Gastroesophageal sphincter (tissue), 4 donors: ENCODE measurements at places on chromosomes 5 and 9.

- ATAC-seq: no peak
These were observed 179.1 kb downstream of the GOLPH3 start for GRCh38 chr5:31995006-31995405.

DNA sequence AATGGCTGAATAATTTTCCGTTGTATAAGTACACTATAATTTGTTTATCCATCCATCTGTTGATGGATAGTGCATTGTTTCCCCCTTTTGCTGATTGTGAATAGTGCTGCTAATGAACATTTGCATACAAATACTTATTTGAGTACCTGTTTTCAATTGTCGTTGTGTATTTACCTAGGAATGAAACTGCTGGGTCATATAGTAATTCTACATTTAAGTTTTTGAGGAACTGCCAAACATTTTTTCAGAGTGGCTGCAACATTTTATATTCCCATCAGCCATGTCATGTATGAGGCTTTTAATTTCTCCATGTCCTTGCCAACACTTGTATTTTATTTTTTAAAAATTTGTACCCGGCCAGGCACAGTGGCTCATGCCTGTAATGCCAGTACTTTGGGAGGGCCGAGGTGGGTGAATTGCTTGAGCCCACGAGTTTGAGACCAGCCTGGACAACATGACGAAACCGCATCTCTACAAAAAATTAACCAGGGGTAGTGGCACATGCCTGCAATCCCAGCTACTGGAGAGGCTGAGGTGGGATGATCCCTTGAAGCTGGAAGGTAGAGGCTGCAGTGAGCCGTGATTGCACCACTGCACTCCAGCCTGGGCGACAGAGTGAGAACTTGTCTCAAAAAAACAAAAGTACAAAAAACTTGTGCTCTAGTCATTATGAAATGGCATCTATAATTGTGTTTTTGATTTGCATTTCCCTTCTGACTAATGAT, 2.2 kb upstream of the ANXA6 start:
- no peak for ATAC-seq

- ATAC-seq: no peak
These were observed 25.3 kb downstream of the DAP start for GRCh38 chr5:10735569-10736276.

GRCh38 chr5:155471027-155471426, 457.5 kb downstream of the KIF4B start:
- no peak for ATAC-seq

DNA sequence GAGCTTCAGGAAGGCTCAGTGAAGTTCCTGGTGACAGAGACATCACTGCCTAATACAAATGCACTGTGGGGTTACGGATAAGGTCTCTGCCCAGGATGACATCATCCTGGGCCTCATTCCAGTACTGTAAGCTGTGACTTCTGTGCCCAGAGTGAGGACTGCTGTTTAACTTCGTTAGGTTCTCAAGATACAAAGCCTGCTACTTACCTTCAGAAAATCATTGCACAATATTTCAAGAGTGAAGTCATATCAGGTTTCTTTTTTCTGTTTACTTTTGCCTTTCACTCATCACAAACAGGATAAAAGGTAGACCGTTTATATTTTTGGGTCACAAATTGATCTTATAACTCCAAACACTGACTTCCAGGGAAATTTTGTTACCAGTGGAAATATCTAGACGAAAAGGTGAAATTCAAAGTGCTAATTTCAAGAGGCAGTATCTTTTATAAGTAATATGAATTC, 241.2 kb downstream of the PIK3R1 start:
- ATAC-seq: peak; percentile 43

DNA sequence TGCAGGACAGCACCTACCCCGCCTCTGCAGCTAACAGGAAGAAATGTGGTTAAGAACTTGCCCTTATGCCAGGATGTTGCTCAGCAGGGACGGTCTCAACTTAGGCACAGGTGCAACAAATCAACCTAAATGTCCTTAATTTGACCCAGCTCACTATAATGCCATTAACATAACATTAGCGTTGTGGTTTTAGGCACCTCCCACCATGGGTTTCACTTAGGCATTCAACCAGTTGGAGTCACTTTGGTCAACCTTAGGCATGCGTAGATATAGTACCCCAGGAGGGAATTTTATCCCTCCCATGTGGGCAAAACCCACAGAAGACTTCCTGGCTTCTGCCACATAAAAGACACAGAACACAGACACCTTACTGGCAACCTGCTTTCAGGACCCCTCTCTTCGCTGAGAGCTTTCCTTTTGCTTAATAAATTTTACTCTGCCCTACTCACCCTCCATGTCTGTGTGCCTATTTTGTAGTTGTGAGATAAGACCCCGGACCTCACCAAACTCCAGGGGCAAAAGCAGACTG, 8.7 kb upstream of the ERAP1 start:
- ATAC-seq: no peak

DNA sequence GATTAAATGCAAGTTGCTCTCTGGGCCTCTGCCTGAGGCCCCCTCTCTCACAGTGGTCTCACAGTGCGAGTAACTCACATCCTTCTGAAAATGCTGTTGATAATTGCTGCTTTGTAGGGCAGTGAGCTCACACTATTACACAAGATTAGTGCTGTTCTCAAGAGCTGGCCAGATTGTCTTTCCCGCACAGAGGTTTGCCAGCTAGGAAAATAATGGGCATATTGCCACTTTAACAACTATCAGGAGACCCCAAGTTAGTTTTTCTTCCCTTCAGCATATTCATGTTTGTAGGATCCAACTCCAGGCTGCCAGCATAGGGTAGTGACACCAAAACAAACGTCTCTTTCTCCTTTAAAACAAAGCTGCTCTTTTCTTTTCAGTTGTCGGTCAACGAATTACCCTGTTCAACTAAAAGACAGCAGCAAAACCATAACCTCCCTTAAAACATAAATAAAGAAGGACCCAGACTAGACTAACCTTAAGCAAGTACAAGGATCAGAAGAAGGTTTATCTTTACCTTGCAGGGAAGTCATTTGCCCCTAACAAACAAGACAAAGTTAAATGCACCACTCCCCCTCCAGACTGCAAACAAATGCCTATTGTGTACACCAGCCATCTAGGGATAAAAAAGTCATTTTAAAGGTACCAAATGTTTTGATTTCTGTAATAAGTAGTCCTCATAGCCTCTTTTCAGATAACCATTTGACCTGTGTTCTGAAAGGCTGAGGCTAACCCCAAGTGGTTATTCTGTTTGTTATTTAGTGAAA, 91.4 kb downstream of the VCAN start:
- peak; percentile 75 for ATAC-seq

DNA sequence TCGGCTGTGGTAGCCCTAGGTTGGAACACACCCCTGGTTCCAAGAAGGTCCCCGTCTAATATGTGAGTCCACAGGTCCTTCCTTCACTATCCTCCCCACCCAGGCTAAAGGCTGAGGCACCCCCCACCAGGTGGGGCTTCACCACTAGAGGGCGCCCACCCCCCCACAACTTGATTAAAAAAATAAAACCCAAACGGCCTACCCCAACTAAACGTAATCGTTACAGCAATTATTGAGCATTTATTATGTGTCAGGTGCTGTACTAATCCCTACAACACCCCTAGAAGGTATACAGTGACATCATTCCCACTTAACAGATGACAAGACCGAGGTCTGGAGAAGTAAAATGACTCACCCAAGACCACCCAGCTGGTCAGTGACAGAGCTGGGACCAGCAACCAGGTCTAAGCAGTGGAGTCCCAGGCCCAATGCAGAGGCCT, 65.0 kb downstream of the FGF18 start:
- ATAC-seq: peak; percentile 11

- no peak for ATAC-seq
These were observed 27.6 kb downstream of the TPD52L3 start for GRCh38 chr9:6355728-6356127.

GRCh38 chr9:133378408-133378962, 2.3 kb downstream of the STKLD1 start:
- no peak for ATAC-seq

- no peak for ATAC-seq
These were observed 20.4 kb downstream of the AUH start for GRCh38 chr9:91341258-91341746.

DNA sequence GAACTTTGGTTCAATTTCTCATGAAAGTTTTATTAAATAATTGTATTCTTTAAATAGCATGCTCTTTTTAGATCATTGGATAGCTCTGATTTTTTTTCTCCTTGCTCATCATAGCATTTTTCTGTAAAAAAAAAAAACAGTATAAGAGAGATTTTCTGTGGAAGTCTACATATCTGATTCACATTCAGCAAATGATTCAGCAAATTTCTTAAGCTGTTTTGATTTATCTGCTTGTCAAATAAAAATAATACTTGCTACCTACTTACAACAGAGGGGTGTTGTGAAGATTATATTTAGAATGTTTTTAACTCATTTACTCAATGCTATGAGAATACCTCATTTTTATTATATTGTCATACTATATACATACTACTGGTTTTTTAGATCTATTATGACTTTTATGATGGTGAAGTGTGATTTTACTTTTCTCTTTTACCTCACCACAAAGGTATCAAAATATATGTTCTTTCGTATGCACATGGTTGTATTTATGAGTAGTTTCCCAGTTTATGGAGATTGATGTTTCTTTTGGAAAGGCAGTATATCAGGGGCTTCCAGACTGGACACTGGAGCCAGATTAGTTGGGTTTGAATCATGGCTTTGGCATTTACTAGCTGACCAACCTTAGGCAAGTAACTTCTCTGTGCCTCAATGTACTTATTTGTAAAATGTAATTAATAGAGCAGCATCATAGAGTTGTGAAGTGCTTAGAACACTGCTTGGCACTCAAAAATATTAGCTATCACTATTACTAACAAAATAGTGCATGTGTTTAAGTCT, 25.5 kb downstream of the TNPO1 start:
- no peak for ATAC-seq

- ATAC-seq: no peak
These were observed at the start of gene LCP2 for GRCh38 chr5:170297589-170298462. LCP2 (minus strand) TSS chr5:170297777; CDS start chr5:170297611, 166 bp downstream.

DNA sequence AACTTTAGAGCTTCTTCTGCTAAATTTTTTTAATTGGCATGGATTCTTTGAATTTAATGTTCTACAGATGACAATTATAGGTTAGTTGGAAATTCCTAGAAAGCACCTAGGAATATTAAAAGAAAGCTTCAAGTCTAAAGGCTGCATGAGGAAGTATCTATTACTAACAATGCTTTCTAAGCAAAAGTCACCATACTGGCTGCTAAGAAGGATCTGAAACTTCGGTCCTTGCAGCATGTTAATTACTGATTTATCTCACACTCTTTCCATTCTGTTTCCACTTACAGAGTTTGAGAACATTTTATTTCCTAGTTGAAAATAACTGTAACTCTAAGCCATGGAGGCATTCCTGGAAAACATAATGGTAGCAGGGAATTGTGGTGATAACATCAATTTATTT, 8.4 kb downstream of the SEMA6A start:
- ATAC-seq: no peak

DNA sequence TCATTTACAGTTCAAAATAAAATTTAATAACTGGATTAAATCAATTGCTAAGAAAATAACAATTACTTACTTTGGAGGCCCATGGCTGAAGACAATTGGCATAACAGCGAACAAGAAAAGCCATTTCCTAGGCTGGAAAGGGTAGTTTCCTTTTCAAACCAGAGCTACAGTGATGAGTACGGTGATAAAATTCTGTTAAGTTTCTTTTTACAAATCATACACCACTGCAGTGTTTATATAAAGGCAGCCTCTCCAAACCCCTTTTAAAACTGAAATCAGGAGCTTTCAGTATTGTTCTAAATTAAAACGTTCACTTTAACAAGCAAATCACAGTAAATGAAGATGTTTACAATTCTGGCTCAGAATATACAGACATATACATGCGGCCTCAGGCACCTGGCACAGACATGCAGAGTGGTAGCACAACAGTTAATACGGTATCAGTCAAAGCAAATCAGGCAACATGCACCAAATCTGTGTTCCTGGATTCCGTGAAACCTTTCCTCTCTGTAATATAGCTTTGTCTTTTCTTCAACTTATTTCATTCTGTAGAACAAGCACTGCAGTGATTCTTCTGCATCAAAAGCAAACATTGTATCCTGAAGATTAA, 102.9 kb downstream of the RAPGEF6 start:
- no peak for ATAC-seq

- ATAC-seq: peak; percentile 31
These were observed 50.9 kb upstream of the SARDH start for GRCh38 chr9:133788819-133789717.

- peak; percentile 53 for ATAC-seq
These were observed 27.7 kb downstream of the PTCD2 start for GRCh38 chr5:72347801-72348308.

GRCh38 chr5:90888511-90889324, 330.1 kb downstream of the ADGRV1 start:
- ATAC-seq: no peak

DNA sequence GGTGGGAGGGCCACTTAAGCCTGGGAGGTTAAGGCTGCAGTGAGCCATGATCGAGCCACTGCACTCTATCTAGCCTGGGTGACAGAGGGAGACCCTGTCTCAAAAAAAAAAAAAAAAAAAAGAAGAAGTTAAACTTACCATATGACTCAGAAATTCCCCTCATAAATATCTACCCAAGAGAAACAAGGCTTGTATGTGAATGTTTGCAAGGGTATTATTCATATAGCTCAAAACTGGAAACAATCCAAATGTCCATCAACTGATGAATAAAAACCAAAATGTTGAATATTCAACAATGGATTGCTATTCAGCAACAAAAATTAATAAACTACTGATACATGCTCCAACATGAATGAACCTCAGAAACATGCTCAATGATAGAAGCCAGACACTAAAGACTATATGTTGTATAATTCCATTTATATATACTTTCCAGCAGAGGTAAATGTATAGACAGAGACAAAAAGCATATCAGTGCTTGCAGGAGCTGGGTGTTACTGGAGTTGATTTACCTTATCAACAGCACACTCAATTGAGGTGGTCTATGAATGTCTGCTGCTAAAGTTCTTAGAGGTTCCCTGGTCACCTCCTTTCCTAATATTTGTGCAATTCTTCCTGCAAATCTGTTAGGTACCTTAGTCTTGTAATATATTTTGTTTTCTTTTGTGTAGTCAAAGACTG, 5.3 kb upstream of the SREK1 start:
- no peak for ATAC-seq

DNA sequence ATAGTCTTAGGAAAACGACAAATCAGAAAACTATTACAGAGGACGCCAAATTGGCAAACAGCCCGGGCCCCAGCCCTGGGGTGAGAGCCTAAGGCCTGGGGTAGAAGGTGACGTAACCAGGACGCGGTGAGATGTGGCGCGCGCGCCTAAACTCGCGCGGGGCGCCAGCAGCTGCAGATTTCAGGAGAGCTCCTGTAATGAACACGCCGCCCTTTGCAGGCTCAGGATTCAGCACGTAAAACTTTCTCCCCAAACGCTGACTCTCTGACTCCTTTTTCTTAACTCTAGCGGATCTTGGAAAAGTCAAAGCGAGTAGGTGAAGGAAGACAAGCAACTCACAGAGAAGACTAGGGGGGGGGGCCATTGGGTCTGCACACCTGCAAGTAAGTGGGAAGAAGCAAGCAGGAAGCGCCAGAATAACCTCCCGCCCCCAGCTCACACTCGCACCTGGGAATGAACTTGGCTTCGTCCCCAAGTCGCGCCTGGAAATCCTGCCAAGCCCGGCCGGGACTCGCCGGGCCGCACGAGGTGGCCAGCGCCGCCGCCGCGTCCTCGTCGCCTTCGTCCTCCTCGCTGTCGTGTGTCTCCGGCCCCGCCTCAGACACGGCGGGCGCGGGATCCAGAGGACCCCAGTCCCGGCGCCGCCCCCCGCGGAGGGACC, 822 bp downstream of the RASEF start:
- ATAC-seq: no peak
